ENCODE measurements at places on chromosomes 16 and 17.

- no peak for DNase-seq
Observed at GRCh38 chr16:70512456-70512855, 10.9 kb downstream of the COG4 start.

GRCh38 chr17:36937001-36937958, at the start of gene LHX1:
Gene LHX1 (plus strand): TSS chr17:36937475. CDS start chr17:36938198, 723 bp downstream.
- no peak for DNase-seq

- DNase-seq, result no peak
Observed at GRCh38 chr17:34398990-34399389, 36.0 kb upstream of the CCL1 start.

- DNase-seq, result no peak
Observed at GRCh38 chr16:22035153-22035552, 27.2 kb downstream of the MOSMO start.
